NCI-H345 (cell line): ENCODE measurements at places on chromosomes 12 and 14.

- no peak for DNase-seq
Observed at GRCh38 chr12:87201598-87201997, 827.6 kb downstream of the C12orf50 start.

- no peak for DNase-seq
Observed at GRCh38 chr12:2346416-2346815, 293.6 kb downstream of the CACNA1C start.

- DNase-seq, result no peak
Observed at GRCh38 chr12:39905152-39905551, 200.7 kb downstream of the SLC2A13 start.

GRCh38 chr12:46808955-46809697 is 16.7 kb downstream of the SLC38A4 start:
- no peak for DNase-seq

- DNase-seq, result no peak
Observed at GRCh38 chr12:29700761-29701481, 82.8 kb downstream of the TMTC1 start.

GRCh38 chr14:77541905-77542304 is 43.3 kb upstream of the ISM2 start:
- DNase-seq, result no peak

- no peak for DNase-seq
Observed at GRCh38 chr14:63891148-63891975, 38.6 kb downstream of the SYNE2 start.

DNA sequence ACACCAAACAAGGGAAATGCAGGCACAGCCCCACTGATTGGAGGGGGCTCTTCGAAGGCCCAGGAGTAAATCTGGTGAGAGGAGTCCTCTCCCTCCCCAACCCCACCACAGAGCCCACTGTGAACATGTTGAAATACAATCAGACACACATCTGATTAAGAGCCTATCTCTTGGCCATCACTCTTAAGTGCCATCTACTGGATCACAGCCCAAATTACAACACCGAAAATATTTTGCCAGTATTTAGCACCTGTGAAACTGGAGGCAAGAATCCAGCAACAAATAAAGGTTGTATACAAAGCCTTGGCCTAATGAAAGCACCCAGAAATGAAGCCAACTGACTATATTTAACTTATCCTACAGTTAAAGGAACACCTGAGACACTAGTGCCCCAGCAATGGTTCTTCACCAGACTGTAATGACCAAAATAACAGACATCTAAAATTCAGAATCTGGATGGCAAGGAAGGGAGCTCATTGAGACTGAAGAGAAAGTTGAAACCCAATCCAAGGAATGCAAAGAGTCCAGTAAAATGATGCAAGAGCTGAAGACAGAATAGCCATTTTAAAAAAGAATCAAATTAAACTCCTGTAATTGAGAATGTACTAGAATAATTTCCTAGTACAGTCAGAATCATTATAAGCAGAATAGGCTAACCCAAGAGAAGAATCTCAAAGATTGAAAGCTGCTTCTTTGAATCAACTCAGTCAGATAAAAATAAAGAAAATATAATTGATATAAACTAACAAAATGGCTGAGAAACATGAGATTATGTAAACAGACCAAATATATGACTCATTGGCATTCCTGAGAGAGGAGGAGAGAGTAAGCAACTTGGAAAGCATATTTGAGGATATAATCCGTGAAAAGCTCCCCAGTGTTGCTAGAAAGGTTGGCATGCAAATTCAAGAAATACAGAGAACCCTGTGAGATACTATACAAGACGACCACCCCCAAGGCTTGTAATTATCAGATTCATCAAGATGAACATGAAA is 1117.0 kb downstream of the FLRT2 start:
- no peak for DNase-seq

GRCh38 chr14:93665169-93665568 is 123.1 kb downstream of the PRIMA1 start:
- DNase-seq, result no peak

- no peak for DNase-seq
Observed at GRCh38 chr14:101034986-101035385, 131.5 kb upstream of the RTL1 start.

- no peak for DNase-seq
Observed at GRCh38 chr14:53231171-53231570, 78.0 kb upstream of the DDHD1 start.

DNA sequence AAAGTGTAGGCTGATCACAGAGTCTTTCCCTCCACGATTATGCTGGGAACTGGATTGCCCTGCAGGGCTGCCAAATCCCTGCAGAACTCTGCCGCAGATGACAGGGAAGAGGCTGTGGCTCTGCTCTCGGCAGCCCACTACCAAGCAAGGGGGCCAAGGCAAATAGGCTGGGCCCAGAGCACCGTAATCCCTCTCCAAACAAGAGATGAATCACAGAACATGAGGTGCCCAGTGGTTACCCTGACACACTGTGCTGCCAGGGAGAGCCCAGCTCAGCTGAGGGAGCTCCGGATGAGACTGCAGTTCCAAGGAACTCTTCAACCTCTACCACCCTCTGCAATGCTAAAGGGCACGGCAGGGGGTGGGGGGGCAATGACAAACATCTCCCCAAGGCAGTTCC is 33.9 kb downstream of the STON2 start:
- DNase-seq, result peak; percentile 63

- DNase-seq, result no peak
Observed at GRCh38 chr12:15852383-15852782, 29.8 kb upstream of the STRAP start.

DNA sequence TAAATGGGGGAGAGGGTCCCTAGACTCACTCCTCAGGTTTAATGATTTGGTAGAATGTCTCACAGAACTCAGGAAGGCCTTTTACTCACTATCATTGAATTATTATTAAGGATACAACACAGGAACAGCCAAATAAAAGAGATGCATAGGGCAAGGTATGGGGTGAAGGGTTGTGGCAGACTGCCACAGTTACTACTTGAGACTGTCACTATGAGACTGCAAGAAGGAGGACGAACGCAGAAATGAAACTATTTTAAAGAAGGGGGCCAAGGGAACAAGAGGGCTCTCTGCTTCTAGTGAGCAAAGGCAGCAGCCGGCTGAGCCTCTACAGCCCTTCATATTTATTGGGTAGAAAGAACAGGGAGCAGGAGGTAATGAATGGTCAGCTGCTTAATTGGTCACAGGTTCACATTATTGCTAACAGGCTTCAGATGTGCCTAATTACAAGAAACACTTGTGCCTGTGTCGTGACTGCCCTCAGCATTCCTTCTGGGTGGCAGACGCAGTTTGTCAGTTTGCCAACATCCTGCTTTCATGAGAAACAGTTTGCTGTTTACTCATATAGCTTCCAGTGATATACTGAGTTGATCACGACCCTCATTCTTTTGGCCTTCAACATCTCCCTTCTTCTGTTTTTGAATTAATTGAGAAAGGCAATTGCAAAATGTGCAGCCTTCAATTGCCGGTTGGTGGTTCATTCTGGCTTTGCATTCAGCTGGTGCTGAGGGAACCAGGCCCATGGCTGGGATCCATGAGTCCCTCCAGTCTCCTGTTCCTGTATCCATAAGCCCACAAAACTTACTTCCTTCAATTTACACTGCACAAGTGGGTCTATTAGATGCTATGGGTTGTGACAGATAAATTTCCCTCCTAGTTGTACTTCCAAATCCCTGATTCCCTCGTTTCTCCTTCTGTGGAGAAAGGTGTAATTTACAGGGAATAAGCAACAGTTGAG is 82.8 kb upstream of the PLEKHG7 start:
- DNase-seq, result no peak

DNA sequence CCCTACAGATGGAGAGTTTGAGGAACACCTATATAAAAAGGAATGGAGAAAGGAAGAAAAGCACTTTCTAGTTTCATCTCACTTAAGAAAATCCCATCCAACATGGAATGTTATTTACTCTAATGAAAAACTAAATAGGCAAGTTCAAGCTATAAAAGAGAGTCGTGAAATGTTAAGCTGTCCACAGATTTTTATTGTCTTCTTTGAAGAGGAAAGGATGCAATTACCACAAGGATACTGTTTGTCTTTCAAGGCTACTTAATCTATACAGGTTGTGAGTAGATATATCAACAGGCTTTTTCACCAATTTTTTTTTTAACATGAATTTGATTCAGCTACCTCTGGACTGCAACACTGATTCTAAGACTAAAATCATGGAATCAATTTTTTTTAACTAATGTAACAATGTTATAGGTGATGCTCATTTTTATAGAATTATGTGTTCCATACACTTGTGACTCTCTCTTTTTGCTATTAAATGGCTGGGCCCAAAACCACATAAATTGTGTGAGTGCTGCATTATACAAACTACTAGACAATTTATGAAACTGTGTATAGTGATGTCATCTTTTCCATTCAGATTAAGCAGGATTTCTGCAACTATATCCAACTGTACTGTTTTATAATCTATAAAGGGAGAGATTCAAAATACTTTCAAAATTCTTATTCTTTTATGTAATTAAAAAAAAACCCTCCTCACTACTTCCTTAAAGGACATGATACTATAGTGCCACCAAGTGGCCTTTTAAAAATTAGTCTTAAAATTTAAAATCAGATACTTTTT is 26.8 kb upstream of the BMAL2 start:
- peak; percentile 13 for DNase-seq
